ENCODE measurements at places on chromosomes 2 and 18. TPM values are rescaled to one million over a fixed set of nuclear protein-coding genes. Genes with fewer than 3 reads are reported as not detected.

The ALLC gene
- polyA plus RNA-seq, result not detected

The C1QL2 gene
- not detected for polyA plus RNA-seq

The SNTG2 gene
- polyA plus RNA-seq, result not detected

The GCG gene
- not detected for polyA plus RNA-seq

The IMP4 gene
- 45.3 TPM for polyA plus RNA-seq

The MYO7B gene
- 0.37 TPM for polyA plus RNA-seq

The RFTN2 gene
- not detected for polyA plus RNA-seq

The UCN gene
- polyA plus RNA-seq, result not detected

The NCKAP5 gene
- not detected for polyA plus RNA-seq

The LAMA3 gene
- not detected for polyA plus RNA-seq

The HOXD13 gene
- not detected for polyA plus RNA-seq

The TGFA gene
- 2.1 TPM for polyA plus RNA-seq

The UGT1A4 gene
- polyA plus RNA-seq, result not detected

The SPATA3 gene
- polyA plus RNA-seq, result not detected
